Omental fat pad (tissue), 4 donors: ENCODE measurements at places on chromosomes 3 and 15.

DNA sequence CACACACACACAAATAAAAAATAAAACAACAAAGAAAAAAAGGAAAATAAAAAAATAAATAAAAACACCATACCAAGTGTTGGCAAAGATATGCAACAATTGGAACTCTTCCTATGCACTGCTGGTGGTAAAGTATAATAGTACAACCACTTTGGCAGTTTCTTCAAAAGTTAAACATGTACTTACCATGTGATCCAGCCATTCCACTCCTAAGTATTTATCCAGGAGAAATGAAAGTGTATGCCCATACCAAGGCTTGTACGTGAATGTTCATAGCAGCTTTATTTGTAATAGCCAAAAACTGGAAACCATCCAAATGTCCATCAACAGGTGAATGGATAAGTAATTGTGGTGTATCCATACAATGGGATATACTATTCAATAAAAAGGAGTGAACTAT lies 17.0 kb downstream of the WDR93 start:
- no peak for DNase-seq

GRCh38 chr3:135217730-135218129 lies 422.7 kb downstream of the EPHB1 start:
- DNase-seq = no peak

DNA sequence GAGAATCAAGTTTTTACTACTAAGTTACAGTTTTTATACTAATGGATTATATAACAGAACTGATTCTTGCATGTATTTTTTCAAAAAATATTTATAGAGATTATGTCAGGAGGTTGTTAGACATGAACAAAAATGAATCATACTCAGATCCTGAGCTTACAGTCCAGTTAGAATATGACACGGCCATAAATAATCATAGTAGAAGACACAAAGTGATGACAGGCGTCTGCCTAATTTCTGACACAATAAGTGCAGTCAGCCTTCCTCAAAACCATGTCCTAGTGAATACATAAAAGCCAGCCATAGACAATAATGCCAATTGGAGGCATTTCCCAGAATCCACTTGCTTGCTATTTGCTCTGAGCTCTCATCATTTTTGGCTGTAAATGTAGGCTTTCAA lies 81.7 kb upstream of the POU1F1 start:
- no peak for DNase-seq

DNA sequence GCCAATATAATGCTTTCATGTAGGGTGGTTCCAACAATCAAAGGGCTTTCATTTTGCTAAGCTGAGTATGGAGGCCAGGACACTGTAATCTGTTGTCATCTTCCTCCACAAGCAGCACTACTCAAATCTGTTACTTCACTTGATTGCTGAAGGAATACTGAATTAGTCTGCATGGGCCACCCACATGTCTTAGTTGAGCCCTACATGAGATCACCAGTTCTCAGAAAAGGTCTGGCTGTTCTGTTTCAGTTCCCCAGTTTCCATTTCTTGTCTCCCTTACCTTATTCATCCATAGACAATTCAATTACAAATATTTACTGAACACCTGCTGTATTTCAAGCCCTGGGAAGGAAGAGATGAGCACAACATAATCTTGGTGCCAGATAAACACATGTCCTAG lies 119.2 kb downstream of the FHIT start:
- no peak for DNase-seq

GRCh38 chr3:162740941-162741596 lies 1244.5 kb downstream of the OTOL1 start:
- no peak for DNase-seq

- DNase-seq = no peak
These were observed 15.0 kb upstream of the SRP14 start for GRCh38 chr15:40053831-40054604.

DNA sequence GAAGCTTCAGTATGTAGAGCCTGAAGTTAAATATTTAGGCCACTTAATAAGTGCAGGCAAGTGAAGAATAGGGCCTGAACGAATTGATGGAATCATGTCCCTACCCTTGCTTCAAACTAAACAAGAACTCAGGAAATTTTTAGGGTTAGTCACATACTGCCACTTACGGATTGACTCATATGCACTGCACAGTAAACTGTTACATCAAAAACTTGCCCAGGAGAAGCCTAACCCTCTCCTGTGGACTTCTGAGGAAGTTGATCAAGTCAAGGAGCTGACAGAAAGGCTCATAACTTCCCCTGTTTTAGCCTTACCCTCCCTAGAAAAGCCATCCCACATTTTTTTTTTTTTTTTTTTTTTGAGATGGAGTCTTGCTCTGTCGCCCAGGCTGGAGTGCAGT lies 20.6 kb upstream of the KBTBD12 start:
- no peak for DNase-seq

- DNase-seq = no peak
These were observed 387.3 kb upstream of the THBS1 start for GRCh38 chr15:39193611-39194010.

DNA sequence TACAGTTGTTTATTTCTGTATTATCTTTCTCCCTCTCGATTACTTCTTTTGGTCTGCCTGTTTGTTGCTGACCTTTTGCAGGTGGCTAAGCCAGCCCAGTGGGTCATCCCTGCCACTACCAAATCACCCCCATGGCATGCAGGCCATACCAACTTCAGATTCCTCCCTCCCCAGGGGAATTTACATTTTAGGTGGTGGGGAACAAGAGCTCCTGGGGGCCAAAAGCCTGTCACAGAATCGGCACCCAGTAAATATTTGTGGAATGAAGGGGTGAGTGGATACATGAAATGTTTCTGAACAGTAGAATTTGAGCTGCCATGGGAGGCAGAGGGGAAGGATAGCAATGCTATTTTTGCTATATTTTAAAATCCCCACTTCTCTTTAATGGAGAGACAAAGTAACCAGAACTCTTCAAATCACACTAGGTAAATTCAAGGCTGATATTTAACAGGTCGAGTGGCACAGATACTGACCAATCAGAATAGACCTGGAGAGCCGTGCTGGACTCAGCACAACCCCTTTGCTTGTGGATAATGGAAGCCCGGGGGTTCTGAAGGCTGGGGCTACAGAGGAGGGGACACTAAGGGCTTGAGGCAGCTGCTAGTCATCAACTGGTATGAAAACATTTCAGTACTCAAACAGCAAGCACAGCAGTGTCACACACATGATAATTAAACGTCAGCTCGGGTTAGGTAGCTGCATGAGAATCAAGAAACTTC lies 54.3 kb upstream of the SMAD3 start:
- DNase-seq = no peak

GRCh38 chr3:46942076-46942475 lies 34.5 kb downstream of the CCDC12 start:
- DNase-seq = no peak

GRCh38 chr15:49315391-49315823 lies 107.6 kb upstream of the FGF7 start:
- DNase-seq = no peak

DNA sequence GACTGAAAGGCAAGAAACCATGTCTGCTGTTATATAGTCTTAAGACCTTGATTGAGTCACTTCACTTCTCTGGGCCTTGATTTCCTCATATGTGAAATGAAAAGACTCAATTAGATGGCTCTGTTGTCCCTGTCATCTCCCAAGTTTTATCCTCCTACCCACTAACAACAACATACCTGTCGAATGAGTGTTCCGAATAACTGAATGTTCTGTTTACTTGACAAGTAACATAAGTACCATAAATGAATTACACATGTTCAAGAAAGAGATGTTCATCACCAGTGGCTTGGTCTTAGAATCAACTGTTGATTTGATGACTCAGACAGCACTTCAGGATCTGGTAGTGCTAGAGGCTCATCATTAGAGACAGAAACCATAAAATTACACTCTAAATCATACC lies 311.7 kb downstream of the VPS13C start:
- no peak for DNase-seq
